Osteoblast (primary cell): ENCODE measurements at places on chromosomes 3 and 15. TPM values are rescaled to one million over a fixed set of nuclear protein-coding genes. Genes with fewer than 3 reads are reported as not detected.

WDR93 gene
- under 0.01 and 0.36 TPM in 2 replicates for total RNA-seq

KAT2B gene
- total RNA-seq = 11.8 and 15.9 TPM in 2 replicates

TMEM202 gene
- total RNA-seq = not detected in 2 replicates

CCR1 gene
- 0.59 and 1.1 TPM in 2 replicates for total RNA-seq

ADAMTSL3 gene
- total RNA-seq = 0.29 and 0.72 TPM in 2 replicates

MORC1 gene
- total RNA-seq = not detected in 2 replicates

TGM5 gene
- total RNA-seq = not detected in 2 replicates

UBA7 gene
- 76.7 and 81.3 TPM in 2 replicates for total RNA-seq

PHLDB2 gene
- 96.4 and 107 TPM in 2 replicates for total RNA-seq

AMT gene
- 1.1 and 1.2 TPM in 2 replicates for total RNA-seq

ATG7 gene
- 83.7 and 93.4 TPM in 2 replicates for total RNA-seq

SPPL2A gene
- 81.3 and 87.6 TPM in 2 replicates for total RNA-seq

CCR9 gene
- total RNA-seq = not detected in 2 replicates

LRRFIP2 gene
- total RNA-seq = 45.1 and 71.3 TPM in 2 replicates

TUSC7 gene
- total RNA-seq = not detected in 2 replicates

CCDC191 gene
- 3.2 and 4.0 TPM in 2 replicates for total RNA-seq

IMPG2 gene
- total RNA-seq = 0.29 and 0.36 TPM in 2 replicates

LRRC28 gene
- 32.6 and 32.7 TPM in 2 replicates for total RNA-seq

IQCF5 gene
- not detected in 2 replicates for total RNA-seq

IL17RE gene
- total RNA-seq = 0.29 and 0.72 TPM in 2 replicates

GRAMD2A gene
- not detected in 2 replicates for total RNA-seq

CLRN1 gene
- not detected in 2 replicates for total RNA-seq

SCAMP2 gene
- total RNA-seq = 23.9 and 28.3 TPM in 2 replicates

KLHL6 gene
- under 0.01 TPM in 1 of 2 replicates, not detected in the other for total RNA-seq

ASB14 gene
- not detected in 2 replicates for total RNA-seq

BRPF1 gene
- total RNA-seq = 14.1 and 14.5 TPM in 2 replicates

ROBO2 gene
- under 0.01 and 0.36 TPM in 2 replicates for total RNA-seq

FAH gene
- 17.7 and 21.2 TPM in 2 replicates for total RNA-seq

SEMA5B gene
- not detected in 2 replicates for total RNA-seq

TTC14 gene
- 43.3 and 53.2 TPM in 2 replicates for total RNA-seq

CHDH gene
- total RNA-seq = 0.72 and 0.88 TPM in 2 replicates

PLIN1 gene
- total RNA-seq = under 0.01 TPM in 1 of 2 replicates, not detected in the other

SHC4 gene
- 0.72 and 1.5 TPM in 2 replicates for total RNA-seq

GPR62 gene
- total RNA-seq = under 0.01 TPM in 1 of 2 replicates, not detected in the other

ONECUT1 gene
- not detected in 2 replicates for total RNA-seq

KCNH8 gene
- total RNA-seq = not detected in 2 replicates

SLC26A6 gene
- 26.2 and 30.8 TPM in 2 replicates for total RNA-seq

PRTG gene
- 4.7 and 5.6 TPM in 2 replicates for total RNA-seq

PLAAT1 gene
- under 0.01 TPM in 1 of 2 replicates, not detected in the other for total RNA-seq
